HFF-Myc (cell line): ENCODE measurements at places on chromosomes 4 and X.

GRCh38 chrX:34404386-34405070 is 252.6 kb downstream of the TMEM47 start:
- DNase-seq: no peak

- no peak for DNase-seq
Measured at GRCh38 chrX:154098551-154098950, 1.0 kb upstream of the MECP2 start.

DNA sequence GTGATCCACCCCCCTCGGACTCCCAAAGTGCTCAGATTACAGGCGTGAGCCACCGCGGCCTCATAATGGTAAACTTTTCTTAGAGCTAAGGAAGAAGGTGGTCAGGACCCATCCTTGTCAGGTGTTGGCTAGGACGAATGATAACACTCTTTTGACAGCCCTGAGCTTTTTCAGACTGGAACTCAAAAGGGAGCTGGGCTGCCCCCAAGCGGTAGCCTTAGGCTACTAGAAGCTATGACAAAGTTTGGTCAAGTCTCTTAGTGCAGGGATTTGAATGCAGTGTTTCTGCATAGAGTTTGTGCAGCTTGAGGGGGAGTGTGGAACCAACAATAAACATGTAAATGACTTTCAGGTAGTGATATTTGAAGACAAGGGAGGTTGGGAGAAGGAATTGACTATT is 11.8 kb upstream of the HSD17B10 start:
- DNase-seq: no peak

- DNase-seq: no peak
Measured at GRCh38 chrX:37578045-37578444, 6.6 kb downstream of the LANCL3 start.

GRCh38 chr4:6177587-6178197 is 22.7 kb downstream of the JAKMIP1 start:
- DNase-seq: no peak

DNA sequence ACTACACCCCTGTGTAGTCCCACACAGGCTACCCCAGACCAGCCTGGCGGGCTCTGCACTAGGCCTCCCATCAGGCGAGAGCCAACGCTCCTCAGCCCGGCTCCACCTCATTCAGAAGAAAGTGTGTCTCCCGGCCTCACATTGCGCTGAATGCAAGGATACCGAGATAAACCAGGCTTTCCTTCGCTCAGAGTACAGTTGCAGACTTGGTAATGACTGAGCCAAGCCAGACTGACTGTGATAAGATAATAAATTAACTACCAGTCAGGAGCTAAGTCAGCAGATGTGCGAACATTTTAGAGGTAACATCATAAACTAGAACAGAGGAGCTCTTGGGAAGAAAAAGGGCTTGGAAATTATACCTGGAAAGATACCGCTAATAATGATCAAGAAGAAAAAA is 397.6 kb downstream of the TRIML1 start:
- DNase-seq: no peak

DNA sequence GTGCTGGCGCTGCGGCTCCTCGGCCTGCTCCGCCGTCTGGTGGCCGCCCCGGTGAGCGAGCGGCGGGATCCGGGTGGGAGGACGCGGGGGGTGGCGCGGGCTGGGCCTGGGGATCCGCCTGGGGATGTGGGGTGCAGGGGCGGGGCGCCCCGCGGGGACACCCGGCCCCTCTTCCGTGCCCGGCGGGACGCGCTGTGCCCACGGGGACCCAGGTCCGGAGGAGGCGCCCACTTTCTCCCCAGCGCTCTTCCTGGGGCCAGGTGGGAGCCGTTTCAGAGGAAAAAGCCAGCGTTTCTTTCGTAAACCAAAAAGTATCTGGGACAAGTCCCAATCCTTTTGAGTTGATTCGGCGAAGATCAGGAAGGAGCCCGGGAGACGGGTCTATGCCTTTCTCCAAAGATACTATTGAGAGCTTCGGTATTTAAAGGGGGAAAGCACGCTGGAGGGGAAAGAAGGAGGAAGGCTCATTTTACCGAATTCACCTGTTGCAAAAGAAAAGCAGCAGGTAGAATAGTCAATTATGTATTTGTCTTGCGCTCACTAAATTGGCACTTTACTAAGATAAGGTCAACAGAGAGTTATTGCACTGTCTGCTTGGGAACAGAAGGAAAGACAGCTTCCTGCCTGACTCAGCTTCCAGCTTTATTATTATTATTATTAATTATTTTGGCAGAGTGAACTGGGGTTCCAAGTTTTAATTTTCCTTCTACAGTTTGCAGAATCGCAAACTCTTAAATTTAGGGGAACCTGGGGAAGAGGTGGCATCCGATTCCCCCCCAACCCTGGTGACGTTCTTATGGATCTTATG is 81.5 kb upstream of the CD99 start:
- DNase-seq: no peak

GRCh38 chrX:151902813-151903591 is 9.7 kb upstream of the MAGEA4 start:
- peak; percentile 66 for DNase-seq

DNA sequence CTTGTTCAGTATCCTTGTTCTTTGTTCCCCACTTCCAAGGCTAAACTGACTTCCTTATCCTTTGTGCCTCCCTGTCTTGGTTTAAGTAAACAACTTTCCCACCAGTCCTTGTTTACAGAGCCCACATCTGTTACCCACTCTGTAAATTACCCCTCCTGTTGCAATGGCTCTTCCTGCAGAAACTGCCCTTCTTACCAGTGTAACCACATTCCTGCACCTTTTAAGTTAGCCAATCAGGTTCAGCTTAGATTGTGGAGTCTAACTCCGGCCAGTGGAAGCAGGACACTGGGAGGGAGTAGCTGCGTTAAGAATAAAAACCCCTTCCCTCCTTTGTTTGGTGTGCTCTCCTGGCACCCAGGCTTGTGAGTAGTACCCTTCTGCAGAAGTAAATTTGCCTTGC is 360.9 kb downstream of the PRDM5 start:
- DNase-seq: no peak

DNA sequence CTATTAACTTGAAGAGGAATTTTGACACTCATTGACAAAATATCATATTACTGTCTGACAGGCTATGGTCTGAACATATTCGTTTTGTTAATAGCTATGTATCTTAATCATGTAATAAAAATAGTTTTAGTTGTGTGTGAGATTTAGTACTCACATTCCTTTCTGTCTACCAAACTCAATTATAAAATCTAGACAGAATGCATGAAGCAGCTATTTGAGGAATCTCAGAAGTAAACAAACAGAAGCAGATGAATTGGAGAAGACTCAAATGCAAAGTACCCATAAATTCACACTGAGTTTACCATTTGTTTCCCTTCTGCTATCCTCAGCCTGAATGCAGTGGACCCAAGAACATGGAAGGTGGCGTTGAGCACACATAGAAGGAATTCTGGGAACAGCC is 841.6 kb upstream of the AADAT start:
- DNase-seq: no peak

DNA sequence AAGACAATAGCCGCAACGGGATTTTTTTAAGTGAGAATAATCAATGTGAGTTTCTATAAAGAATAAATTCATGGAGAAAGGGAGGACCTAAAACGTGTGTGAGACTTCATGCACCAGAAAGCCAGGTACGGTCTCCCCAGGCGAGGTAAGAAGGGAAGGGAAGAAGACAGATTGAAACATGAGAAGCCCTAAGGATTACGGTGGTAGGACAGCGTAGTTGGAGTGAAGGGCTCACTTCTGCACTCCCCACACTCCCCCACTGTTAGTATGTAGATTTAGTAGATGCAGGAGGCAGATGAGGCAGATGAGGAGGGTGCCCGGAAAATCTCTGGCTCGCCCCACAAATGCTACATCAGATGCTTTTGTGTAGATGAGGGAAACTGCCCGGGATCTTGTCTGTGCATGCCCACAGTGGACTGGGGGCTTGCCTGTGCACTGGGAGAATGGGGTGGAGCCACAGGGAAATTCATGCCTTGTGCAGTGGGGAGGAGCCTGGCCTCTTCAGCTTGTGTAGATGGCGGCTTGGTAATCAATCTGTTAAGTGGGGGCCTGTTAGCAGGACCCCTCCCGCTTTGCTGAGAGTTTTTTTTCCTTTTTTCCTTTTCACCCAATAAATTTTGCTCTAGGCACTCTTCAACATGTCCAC is 1544.5 kb upstream of the TENM3 start:
- no peak for DNase-seq

DNA sequence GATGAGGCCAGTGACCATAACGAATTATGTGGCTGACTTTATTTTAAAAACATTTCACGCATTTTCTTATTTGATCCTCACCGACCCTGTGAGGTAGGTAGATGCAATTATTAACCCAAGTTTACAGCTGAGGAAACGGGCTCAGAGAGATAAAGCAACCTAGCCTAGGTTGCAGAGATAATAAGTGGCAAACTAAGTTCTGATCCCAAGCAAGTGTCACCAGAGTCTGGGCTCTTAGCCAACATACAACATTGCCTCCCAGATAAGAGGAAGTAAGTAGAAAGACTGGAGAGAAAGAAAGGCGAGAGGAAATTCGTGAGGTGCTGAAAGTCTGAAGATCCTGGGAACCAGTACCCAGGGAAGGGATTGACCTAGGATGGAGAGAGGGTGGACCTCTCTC is 77.4 kb upstream of the GPR50 start:
- no peak for DNase-seq

- no peak for DNase-seq
Measured at GRCh38 chr4:24472514-24473308, 111.6 kb downstream of the DHX15 start.

DNA sequence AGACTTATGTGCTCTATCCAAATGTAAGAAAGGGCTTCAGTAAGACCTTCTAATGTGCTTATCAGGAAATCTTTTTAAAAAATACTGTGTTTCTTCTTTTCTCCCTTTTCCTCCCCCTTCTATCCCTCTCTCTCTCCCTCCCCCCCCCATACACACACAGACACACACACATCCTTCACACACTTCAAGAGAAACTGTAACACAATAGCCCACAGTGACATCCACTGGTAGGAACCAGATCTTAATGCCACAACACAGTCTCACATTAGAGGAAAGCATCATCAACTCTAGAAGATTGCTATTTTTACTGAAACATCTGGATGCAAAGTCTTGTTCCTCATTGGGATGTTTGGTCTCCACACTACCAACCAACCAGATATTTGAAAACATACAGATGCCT is 4.6 kb downstream of the PCDH19 start:
- no peak for DNase-seq

GRCh38 chr4:86918539-86919072 is 16.2 kb upstream of the AFF1 start:
- no peak for DNase-seq

DNA sequence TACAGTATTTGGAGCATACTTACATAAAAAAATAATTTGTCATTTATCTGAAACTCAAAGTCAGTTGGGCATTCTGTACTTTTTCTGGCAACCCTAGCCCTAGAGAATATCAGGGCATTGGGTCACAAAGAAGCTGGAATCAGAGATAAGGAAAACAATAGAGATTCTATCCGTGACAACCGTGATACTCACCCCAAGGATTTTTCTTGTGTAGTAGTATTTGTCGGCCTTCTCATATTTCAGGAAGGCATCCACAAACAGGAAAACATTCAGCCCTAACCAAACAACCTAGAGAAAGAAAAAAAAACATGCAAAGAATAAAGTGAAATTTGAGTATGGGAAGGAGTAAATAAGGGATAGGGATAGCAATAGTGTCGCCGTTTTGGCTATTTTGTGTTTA is 3.6 kb downstream of the NOX1 start:
- no peak for DNase-seq

GRCh38 chr4:5478697-5479096 is 229.7 kb downstream of the EVC2 start:
- no peak for DNase-seq

DNA sequence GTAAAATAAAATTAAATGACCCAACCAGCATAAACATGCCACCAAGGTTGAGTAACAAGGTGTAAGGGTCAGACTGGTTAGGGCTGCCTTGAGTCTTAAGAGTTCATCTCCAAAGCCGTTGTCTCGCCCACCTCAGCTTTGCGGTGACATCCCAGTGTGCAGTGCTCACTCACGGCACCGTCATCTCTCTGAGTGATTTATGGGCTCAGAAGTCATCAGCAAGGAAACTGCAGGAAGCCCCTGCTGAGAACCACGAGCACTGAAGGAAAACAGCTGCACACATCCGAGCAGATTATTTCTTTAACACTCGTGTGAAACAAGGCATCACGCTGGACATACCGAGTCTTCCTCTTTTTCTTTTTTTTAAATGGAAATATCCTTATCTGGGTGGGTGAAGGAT is 411.1 kb downstream of the TRIML1 start:
- no peak for DNase-seq

GRCh38 chr4:81504112-81505003 is 32.7 kb upstream of the RASGEF1B start:
- no peak for DNase-seq

GRCh38 chr4:80336582-80336981 is 1.1 kb downstream of the CFAP299 start:
- DNase-seq: peak; percentile 4

DNA sequence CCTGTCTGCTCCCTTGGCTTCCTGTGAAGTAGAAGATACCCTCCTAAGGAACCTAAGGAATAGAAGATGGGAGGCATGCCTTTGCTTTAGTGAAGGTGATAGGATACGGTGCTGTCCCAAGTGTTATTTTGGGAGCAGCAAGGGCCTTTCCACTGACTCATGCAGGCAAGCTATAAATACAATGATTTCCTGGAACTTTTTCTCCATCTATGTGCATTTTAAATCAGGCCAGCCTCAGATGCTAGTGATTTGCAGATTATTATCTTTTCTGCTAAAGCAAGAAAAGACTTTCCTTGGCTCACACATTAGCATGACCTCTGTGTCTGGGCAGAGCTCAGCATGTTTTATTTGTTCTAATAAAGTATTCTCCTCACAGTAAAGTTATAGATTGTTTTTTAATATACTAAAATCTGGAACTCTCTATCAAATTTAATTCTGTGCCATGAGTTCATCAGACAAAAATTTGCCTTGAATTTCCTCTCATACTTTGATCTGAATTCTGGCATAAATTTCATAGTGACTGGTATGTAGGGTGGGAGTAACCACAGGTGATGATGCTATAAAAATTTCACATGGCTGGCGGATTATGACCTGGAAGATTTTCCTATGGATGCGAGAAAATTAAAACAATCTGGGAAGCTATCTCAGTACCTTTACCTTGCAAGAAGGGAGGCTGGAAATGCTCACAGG is 131.7 kb downstream of the REPS2 start:
- peak; percentile 43 for DNase-seq

- DNase-seq: no peak
Measured at GRCh38 chrX:151363316-151363715, 33.7 kb upstream of the VMA21 start.

DNA sequence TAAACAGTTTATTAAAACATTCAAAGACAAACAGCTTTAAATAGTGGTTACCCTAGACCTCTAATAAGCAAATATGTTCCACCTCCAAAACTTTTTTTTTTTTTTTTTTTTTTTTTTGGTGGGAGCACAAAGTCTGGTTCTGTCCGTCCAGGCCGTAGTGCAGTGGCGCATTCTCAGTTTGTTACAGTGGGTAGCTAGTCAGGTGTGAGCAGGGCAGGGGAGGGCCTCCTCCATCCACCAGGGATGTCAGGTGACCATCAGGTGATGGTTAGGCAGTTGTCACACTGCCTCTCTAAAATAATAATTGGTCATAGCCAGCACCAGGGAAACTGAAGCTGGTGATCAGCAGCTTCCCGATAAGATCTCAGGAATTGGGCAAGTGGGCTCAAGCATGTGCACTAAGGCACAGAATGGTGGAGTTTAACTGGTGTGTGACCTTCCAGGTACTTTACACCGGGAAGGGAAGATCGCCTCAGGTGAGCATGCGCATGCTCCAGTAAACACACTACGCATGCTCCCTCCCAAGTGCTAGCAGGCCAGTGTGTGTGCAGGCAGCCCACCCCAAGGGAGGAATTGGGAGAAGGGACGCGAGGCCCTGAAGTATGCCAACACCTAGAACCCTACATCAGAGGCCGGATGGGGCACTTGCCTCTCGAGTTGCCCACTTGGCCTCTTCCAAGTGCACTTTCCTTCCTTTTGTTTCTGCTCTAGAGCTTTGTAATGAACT is 27.2 kb downstream of the TNIP2 start:
- no peak for DNase-seq
